ENCODE measurements at places on chromosomes 6 and 20.
A peak's percentile ranks its signal among the peaks of the same experiment; 100 is the strongest.

DNA sequence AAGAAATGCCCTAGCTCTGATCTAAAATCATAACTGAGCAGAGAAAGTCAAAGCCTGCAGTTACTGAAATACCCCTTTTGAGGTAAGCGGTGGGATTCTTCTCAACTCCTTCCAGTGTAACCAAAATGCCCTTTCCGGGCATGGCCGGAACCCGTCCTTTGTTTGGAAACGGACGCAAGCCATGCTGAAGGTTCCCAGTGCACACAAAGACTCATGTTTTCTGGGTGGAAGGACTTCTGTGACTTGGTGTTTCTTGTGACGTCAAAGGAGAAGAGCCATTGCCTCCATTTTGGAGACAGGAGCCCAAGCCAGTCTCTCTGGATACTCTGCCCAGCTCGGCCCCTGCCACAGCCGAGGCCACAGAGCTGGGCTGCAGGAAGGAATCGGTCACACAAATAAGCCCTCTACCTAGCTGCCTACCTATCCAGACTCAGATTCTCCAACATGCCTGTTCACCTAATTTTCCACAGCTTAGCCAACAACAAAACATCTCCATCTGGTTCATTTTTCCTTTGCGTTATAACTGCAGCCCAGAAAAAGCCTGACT lies 182.8 kb downstream of the TBXT start:
- no peak for DNase-seq

DNA sequence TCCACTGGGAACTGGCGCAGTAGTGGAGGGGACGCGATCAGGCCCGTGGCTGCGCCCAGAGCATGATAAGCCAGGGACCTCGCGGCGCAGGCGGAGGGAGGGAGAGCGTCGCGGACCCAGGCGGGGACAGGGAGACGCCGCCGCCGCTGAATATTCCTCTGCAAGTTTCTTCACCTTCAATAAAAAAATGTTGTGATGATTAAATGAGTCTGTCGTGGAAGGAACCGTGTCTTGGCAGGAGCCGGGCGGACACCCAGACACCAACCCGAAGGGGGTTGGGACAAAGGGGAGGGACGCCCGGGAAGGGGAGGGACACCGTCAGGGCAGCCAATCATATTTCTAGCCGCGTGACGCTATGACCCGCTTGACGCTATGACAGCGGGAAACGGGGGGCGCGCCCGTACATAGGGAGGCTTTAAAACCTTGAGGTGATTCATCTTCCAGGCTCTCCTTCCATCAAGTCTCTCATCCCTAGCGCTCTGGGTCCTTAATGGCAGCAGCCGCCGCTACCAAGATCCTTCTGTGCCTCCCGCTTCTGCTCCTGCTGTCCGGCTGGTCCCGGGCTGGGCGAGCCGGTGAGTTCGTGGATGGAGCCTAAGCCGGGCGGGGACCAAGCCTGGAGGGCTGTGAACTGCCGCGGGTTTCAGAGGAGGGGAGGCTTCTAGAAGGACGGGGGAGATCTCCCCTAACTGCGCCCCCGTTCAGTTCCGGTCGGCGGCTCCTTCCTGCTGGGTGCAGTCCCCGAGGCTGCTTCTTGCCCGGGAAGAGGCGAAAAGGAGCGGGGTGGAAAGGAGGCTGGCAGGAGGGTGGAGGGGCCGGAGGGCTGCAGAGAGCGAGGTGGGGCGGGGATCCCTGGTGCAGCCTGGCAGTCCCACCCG lies at the start of gene ULBP2:
TSS of gene ULBP2 (plus strand) at position 432 of the 878 bp plus-strand sequence. CDS start at position 491, 59 bp downstream.
- peak; percentile 90 for DNase-seq

- DNase-seq = no peak
These were observed 177.8 kb downstream of the EDN1 start for GRCh38 chr6:12467706-12468670.

DNA sequence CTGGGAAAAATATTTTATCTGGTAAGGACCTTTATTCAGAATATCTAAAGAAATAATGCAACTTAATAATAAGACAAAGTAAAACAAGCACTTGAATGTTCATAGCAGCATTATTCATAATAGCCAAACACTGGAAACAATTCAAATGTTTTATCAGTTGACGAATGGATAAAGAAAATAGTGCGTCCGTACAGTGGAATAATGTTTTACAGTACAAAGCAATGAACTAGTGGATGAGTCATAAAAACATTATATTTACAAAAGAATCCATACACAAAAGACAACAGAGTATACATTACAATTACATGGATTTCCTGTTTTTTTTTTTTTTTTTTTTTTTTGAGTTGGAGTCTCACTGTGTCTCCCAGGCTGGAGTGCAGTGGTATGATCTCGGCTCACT lies 12.7 kb downstream of the SMAP1 start:
- DNase-seq = no peak

DNA sequence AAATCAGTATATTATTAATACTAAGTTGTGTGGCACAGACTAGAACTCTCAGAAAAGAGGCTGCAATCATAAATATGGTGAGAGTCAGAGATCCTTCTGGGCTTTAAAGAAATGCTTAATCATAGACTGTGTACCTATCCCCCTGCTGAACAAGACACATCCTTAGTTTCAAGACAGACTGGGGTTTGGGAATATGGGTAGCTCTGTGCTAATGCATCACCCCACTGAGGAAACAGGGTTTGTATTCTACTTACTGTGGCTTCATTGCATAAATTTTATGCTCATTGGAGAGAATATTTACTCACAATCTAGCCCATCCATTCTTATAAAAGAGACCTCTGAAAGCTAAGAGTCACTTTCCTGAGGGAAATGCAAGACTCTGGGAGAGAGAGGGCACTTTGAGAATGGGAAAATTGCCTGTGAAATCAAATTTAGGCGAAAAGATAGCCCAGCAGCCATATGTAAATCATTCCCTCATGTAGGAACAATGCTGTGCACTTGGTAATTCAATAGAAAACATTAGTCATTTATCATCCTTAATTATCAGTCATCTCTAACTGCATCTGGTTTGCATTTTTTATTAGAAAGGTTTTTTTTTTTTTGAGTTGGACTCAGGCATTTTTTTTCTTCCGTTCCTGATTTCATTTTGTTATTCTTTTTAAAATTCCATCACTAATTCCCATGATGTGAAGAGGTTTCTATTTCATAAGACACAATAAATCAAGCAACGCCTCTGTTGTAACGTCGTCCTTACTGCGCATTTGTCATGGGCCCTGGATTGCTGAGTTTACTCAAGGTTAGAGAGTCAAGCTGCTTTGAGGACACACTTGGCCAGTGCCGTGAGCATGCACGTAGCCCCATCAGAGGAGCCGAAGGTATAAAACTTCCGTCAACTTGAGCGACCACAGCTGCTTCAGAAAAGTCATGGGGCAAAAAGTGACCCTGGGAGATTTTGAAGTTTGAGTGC lies 91.8 kb downstream of the TRMT11 start:
- no peak for DNase-seq

GRCh38 chr6:145823328-145823944 lies 8.8 kb upstream of the FBXO30 start:
- no peak for DNase-seq

GRCh38 chr6:41779788-41780550 lies at the start of gene FRS3:
FRS3 (minus strand) TSS chr6:41779900; CDS start chr6:41776987, 2,913 bp downstream.
- DNase-seq = peak; percentile 91

DNA sequence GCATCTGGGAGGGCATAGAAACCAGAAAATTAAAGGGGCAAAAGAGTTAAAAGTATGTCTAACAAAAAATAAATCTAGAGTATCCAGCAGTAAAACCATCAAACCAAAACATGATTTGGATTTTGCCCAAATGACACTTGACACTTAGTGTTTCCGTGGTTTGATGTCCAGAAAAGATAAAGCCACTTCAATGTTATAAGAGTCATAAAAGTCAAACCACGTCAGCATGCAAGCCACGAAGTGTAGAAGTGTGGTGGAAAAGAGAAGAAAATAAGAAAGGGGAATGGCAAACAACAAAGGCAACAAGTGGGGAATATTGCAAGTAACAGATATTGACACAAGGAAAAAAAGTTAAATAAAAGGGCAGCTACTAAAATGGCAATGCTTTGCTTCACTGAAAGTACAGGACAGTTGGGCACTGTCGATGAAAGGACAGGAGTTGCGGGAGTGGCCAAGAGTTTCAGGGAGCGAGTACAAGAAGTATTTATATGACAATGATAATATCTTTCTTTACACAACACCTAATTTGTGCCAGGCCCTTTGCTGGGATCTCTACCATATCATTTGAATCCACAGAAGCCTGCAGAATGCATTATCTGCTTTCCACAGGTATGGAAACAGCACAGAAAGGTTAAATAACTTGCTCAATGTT lies 6.3 kb upstream of the HDDC2 start:
- DNase-seq = no peak

GRCh38 chr6:129893640-129894039 lies 32.5 kb upstream of the TMEM244 start:
- DNase-seq = no peak

DNA sequence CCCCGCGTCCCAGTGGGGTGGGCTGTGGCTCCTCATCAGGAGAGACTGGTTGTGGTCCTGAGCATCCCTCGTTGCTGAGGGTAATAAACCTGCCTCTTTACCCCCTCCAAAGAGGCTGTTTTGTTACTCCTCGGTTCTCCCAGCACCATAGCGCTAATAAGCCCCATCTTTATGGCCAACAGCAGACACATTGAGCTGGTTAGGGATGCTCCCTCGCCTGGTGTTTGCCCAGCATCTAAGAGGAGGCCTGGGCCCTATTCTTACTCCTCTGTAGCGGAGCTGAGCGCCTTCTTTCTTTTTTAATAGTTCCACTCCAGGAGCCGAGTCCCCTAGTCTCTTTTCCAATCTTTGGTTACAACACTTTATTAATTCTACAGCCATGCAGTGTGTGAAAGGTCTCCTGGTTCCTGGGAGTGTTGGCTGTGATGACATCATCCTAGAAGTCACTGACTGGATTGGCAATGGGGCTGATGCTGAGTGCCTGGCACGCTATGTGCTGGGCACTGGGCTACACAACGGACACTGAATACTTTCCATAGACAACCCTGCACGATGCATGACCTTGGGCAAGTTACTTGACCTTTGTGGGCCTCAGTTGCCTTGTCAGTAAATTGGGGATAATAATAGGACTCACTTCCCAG lies 50.6 kb upstream of the CCDC167 start:
- DNase-seq = no peak

DNA sequence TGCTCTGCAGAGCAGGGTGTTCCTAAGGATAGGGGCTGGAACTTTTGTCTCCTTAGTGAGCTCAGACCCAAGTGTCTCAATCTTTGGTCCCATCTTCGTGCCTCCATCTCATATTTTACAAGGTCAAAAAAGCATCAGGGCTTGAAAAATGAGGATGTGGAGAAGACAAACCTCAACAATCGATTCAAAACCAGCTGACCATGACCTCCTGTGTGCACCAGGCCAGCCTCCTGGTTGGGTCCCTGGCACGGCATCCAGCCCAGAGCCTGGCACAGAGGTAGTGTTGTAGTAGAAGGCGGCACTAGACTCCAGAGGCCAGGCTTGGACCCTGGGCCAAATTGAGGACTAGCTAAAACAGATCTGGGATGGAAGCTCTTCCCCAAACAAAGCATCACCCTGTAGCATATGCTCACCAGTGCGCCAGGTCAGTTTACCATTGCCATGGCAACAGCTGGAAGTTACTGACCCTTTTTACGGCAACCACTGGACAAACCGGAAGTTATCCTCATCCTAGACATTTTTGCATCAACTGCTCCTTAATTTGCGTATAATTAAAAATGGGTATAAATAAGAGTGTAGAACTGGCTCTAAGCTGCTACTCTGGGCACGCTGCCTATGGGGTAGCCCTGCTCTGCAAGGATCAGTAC lies 69.3 kb upstream of the BLCAP start:
- DNase-seq = no peak

DNA sequence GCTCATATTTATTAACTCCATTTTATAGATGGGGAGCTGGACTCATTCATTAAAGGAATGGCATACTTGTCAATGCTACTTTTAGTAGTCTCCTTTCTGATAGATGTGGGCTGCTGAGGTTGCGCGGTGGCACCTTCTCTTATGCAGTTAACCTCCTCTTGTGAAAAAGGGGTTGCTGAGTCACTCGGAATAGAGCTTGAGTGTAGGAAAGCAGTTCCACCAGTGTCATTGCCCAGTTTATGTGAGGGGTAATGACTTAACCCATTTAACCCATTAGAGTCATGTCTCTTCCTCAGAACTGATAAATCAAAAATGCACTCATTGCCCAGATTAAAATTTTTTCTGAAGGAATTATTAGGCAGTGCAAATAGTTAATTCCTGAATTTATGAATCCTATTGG lies 6.3 kb downstream of the MAPK14 start:
- DNase-seq = no peak

- no peak for DNase-seq
These were observed 136.4 kb upstream of the SALL4 start for GRCh38 chr20:51938559-51939258.

- peak; percentile 19 for DNase-seq
These were observed at the start of gene TREM1 for GRCh38 chr6:41286544-41287346. TREM1 (minus strand) TSS chr6:41286682; CDS start chr6:41286655, 27 bp downstream.

DNA sequence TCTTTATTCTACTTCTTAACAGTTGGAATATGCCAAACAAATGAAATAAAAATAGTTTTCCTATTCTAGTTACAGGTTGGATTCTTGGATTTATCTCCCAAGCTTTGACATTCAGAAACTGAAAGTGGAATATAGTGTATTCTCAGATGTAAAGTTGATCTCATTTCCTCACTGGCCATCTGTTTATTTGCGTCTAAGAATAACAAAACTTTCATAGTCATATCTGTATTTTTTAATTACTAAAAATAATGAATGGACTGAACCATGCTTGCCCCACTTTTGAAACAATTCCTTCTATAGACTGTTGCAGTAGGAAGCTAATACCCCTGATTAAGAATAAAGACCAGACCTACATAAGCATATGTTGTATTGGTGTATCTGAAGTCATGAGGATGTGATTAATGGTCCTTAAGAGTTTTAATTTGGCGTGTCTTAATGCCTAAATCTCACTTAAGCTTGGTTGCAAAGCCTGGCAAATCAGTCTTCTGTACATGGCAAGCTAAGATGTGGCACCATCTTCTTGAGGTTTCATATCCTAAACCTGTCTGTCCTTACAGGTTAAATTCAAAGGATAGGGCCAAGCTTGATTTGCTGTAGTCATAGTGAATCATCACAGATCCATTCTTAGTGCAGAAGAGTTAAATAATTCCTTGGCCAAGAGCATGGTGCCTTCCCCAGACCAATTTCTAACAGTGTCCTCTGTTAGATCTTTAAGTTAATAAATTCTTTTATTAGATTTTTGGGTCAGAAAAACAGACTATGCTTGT lies 58.9 kb downstream of the FOXO3 start:
- DNase-seq = no peak

GRCh38 chr6:25017486-25017885 lies 81.7 kb upstream of the RIPOR2 start:
- no peak for DNase-seq

GRCh38 chr6:140437619-140438345 lies 1063.3 kb upstream of the CITED2 start:
- DNase-seq = no peak

- no peak for DNase-seq
These were observed 146.6 kb downstream of the ZFAND3 start for GRCh38 chr6:37965964-37966676.

Measured in HTR-8/SVneo (cell line).